ENCODE measurements at places on chromosomes 16 and 17.

GRCh38 chr17:15398291-15398690 is 56.9 kb upstream of the TEKT3 start:
- no peak for DNase-seq

DNA sequence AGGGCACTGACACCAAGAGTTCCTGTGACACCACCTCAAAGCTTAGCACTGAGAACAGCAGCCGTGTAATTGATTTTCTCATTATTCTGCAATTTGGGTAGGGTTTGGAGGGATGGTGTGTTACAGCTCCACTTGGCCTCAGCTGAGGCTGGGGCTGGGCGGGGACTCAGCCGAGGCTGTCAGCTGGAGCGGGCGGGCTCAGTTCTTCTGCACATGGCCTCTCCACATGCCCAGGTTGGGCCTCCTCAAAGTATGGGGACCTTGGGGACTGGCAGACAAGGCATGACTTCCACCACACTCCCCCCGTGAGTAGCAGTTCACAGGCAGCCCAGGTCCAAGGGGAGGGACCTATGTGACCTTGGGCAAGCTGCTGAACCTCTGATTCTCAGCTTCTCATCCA is 171.5 kb downstream of the IRF8 start:
- DNase-seq: no peak

DNA sequence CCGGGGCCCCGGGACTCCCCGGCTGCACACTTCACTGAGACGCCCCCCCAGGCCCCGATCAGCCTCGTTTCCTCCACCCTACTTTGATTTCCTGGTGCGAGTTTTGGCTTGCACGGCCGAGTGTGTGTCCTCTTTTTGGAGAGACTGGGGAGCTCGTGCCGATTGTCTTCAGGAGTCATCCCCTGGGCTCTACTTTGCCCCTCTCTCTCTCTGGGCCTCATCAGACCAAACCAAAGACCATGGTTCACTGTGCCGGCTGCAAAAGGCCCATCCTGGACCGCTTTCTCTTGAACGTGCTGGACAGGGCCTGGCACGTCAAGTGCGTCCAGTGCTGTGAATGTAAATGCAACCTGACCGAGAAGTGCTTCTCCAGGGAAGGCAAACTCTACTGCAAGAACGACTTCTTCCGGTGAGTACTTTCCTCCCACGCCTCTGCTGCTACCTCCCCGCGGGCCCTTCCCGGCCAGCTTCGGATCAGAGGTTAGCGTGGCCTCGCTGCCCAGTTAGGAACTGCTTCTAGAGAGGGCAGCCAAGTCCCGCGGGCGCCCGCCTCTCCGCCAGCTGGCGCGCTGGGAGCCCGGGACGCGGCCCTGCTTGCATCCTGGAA is 787 bp downstream of the LHX1 start:
- no peak for DNase-seq

DNA sequence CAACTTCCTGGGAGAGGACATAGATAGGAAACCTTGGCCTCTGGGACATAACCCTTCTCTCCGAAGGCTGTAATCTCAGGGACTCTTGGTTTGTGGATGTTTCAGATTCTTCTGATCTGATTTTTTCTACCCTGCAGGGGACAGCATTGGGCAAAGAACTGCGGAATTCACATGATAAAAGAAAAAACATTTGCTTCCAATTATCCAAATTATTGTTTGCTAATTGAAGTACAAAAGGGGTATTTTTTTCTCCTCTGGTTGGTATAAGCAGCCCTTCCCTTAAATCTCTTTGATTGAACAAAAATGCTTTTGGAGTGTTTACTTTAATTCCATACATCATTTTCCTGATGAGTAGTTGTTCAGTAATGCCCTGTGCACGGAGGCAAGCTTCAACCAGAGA is 251.7 kb upstream of the IRX3 start:
- no peak for DNase-seq

DNA sequence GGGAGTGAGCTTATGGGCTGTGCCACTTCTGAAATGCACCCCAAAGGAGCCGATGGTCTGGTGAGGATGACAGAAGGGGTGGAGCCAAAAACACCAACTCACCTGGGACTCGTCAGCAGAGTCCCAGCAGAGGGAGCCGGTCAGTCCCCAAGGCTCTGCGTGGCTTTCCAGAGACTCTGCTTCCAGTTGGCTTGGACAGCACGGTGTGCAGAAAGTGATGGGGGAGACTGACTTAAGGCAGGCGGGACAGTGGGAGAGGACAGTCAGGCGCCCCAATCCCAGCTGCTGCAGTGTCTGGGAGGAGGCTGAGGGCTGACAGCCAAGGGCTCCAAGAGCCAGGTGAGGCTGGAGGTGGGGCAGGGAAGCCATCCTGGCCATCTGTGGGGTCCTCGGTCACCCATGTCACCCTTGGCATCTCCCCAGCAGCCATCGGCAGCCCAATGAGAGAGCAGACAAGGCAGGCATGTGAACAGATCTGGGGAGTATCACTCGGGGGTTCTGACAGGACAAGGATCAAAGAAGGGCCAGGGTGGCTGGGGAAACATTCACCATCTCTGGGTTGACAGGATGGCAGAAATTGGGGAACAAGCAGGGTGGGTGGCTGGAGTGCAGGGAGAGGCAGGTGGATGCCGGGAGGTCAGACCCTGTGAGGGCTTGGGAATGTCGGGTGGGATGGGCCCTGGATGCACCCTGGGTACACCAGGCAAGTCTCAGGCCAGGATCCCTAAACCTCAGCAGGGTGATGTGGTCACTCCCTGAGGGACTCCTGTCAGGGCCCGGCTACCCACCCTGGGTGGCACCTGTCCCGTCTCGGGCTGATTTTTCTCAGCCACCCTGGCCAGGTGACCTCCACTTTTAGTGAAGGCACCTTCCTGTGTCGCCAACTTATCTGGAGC is 8.9 kb upstream of the KRTAP17-1 start:
- DNase-seq: peak; percentile 66

DNA sequence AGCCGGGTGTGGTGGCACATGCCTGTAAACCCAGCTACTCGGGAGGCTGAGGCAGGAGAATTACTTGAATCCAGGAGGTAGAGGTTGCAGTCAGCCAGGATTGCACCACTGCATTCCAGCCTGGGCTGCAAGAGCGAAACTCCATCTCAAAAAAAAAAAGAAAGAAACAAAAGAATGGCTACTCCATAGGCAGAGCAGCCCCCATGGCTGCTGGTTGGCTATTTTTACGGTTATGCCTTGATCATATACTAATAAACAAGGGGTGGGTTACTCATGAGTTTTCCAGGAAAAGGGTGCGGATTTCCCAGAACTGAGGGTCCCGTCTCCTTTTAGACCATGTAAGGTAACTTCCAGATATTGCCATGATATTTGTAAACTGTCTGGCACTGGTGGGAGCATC is 76.2 kb upstream of the TMEM97 start:
- DNase-seq: no peak

- DNase-seq: no peak
These were observed 14.1 kb downstream of the MFSD11 start for GRCh38 chr17:76752006-76752405.

DNA sequence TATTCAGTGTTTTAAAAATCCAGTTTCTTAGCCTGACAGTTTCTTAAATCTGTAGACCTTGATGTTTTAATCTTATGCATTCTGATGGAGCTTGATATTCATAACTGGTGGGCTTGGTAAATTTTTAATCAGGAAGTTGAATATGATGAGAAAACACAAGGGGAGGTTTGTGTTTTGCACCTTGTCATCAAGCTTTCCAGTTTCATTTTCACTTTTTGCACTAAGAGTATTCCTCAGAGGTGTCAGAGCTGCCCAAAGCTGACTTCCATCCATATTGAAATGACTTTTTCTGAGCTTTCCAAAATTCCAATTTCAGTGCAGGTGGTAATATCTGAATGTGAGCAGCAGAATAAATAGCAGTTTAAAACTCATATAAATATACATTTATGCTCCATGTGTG is 555.0 kb upstream of the RBFOX1 start:
- DNase-seq: no peak

- DNase-seq: no peak
These were observed 42.3 kb downstream of the ABR start for GRCh38 chr17:1137465-1137894.

- no peak for DNase-seq
These were observed 1.8 kb downstream of the RABEP2 start for GRCh38 chr16:28923231-28923587.

DNA sequence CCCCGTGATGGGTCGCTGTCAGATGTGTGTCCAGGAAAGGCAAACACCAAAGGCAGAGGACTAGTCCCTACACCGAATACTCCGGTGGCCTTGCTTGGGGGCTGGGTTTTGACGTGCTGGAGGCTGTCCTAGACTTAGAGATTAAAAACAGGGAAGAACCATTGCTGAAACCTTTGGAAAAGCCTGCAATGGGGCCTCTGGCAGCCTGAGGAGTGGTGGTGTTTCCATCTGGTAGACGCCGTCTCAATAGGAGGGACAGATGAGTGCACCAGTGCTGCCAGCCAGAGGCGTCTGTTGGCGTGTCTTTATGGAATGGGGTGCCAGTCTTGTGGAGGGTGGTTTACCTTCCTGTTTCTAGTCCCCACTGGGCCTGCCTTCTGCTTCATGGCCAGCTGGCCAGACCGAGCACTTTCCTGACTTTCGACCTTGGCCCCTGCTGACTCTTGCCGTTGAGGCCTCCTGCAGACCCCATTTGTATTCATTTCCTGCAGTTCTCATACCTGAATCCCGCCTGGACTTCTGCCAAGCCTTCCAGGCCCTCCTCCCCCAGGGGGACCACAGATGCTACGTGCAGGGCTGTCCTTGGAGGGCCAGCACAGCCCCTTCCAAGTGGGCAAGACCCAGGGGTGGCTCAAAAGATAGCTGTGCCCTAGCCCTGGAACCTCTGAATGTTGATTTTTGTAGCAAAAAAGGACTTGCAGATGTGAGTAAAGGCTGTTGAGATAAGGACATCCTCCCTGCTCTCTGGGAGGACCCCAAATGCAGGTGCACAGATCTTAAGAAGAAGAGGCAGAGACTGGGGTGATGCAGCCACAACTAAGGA is 1.9 kb upstream of the DNASE1 start:
- DNase-seq: peak; percentile 35

DNA sequence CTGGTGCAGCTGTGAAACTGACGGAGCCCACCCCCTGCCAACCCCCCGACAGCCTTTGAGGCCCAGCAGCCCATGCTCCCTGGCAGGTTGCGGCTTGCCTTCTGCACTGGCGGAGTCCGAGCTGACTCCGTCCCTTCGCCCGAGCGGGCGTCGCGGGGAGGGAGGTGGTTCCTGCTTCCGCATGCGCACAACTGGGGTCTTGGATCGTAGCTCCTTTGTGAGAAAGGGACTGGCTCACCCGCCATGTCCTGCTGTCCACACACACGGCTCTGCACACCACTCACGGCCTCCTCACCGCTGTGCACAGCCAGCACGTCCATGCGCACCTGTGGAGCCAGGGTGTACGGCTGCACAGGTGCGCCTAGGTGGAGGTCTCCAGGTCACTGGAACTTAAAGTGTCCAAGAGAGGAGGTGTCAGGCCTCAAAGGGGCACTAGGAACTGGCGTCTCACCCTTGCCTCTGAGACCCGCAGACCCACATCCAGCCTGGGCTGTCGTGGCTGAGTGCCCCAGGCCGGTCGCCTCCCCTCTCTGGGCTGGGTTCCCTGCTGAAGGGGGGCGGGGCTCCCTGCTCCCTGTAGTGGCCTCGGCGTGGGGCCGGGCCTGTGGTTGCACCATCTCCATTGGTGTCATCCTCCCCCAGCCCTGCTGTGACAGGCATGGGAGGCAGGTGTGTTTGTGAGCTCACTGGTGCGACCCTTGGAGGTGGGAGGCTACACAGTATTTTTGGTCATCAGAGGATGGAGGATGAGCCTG is 45.3 kb downstream of the JPH3 start:
- DNase-seq: no peak

- DNase-seq: no peak
These were observed 10.6 kb downstream of the NAA60 start for GRCh38 chr16:3454093-3454492.

- no peak for DNase-seq
These were observed 27.1 kb downstream of the GINS3 start for GRCh38 chr16:58419241-58419990.

DNA sequence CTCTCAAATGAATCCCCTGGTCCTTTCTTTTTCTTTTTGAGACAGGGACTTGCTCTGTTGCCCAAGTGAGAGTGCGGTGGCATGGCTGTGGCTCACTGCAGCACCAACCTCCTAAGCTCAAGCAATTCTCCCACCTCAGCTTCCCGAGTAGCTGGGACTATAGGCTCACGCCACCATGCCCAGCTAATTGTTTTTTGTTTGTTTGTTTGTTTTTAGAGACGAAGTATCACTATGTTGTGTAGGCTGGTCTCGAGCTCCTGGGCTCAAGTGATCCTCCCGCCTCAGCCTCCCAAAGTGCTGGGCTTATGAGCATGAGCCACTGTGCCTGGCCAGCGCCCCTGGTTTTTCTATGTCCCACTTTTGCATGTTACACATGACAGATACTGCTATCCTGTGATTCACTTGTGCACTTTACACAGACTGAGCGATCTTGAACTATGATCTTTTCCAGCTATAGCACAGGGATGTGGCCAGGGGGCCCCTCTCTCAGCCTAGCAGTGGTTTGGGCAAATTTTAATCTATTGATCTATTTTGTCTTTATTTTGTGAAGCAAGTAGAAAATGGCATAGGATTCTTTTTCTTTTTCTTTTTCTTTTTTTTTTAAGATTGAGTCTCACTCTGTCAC is 31.3 kb upstream of the MLKL start:
- DNase-seq: no peak

DNA sequence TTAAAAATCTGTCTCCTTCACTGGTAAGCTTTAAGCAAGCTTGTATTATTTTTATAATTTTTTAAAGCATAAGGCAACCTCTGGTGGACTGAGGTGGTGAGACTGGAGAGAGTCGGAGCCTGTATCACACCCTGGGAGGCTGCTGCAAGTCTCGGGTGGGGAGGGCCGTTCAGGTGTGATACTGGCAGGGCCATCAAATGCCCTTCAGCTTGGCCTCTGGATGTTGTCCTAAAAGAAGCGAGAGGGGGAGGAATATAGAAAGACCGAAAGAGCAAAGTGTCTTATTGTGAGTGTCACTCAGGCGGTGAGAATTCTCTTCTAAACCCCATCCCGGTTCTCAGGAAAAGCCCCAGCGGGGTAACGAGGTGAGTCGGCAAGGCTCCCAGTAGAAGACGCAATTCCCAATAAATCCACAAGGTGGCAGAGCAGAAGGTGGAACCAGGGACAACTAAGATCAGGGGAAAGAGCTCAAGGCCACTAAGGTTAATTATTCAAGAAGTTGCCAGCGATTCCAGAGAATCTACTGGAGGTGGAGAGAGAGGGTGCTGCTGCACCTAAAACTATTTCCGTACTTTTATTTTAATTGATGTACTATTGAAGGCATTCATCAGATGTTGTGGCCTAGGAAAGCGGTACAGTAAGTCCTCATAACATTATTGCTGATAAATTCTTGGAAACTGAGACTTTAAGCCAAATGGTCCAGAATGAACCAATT is 14.1 kb downstream of the C17orf67 start:
- no peak for DNase-seq

DNA sequence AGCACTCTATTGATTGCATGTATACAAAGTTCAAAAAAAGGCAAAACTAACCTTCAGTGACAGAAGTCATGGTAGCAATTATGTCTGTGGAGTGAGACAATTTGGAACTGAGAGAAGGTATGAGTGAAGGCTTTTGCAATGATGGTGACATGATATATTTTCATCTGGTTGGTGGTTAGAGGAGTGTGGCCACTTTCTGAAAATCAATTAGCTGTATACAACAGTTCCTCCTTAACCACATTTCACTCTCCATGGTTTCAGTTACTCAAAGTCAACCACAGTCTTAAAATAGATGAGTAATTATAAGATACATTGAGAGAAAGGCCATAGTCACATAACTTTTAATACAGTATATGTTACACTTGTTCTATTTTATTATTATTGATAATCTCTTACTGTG is 26.2 kb downstream of the ADAMTS18 start:
- DNase-seq: no peak
